Activated CD4-positive, alpha-beta memory T cell treated with anti-CD3 and anti-CD28 coated beads, Interleukin-2, amount 10 ng/mL, durations not matched to agents 7 days and 5 days (primary cell): ENCODE measurements at places on chromosomes 5 and 9.

DNA sequence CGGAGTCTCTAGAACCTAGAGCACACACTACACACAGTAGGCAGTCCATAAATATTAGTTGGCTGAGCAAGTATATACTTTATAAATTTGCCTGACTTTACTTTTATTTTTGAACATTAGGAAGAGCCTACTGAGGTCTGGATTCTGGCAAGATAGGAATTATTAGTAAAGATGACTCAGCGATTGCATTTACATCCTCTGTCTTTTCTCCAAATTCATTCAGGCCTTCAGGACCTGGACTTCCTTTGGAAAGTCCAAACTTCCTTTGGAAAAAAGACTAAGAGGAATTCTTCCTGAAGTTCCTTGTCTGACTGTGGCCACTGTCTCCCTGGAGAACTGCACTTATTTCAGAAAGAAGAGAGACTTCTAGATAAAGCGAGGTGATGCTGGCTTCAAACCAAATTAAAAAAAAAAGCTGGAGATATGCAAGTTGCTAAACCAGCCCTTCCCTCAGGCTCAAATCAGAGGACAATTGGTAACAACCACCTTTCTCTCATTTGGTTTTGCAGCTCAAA lies 251.3 kb downstream of the GAS1 start:
- no peak for DNase-seq

DNA sequence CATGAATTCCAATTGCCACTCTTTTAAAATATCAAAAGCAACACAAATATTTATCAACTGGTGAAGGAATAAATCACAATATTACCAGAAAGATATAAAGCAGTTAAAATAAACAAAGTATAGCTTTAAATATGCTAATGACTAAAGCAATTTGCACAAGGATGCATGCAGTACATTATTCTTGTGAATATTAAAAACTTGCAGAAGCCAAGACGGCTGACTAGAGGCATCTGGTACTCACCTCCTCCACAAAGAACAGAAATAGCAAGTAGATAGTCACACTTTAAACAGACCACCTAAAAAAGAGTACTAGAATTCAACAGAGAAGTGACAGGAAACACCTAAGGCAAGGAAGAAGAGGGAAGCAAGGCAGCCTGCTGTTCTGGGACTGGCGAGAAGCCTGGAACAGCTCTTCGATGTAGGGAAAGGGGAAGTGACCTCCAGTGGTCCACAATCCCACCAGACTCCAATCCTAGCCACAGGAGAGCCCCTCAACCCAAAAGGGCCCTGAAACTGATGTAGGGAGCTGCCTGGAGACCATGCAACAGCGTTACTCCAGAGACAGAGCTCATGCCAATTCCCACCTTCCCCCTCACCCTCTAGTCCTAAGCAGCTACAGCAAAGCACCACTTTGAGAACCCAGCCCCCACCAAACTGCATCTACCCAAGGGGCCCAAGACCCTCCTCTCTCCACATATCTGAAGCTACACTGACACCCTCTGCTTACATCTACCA lies 86.3 kb downstream of the LPAR1 start:
- no peak for DNase-seq

DNA sequence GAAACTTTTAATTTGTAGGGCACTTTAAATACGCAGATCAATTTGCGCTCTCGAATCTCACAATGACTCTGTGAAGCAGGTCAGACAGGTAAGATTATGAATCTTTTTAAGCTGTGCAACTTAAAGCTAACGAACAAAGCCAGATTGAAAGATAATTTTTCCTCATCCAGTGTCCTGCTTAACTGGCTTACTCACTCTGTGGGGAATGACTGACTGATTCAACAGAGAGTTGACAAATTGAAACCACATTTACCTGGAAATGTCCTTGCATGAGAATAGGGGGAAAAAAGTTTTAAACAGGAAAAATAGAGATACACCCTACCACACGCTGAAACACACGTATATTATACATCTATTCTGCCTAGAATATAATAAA lies 187.9 kb downstream of the MAN2A1 start:
- DNase-seq = no peak

- DNase-seq = no peak
These were observed 122.1 kb upstream of the FBXL17 start for GRCh38 chr5:108503986-108504385.

GRCh38 chr5:151949701-151950308 lies 25.2 kb upstream of the GLRA1 start:
- no peak for DNase-seq

DNA sequence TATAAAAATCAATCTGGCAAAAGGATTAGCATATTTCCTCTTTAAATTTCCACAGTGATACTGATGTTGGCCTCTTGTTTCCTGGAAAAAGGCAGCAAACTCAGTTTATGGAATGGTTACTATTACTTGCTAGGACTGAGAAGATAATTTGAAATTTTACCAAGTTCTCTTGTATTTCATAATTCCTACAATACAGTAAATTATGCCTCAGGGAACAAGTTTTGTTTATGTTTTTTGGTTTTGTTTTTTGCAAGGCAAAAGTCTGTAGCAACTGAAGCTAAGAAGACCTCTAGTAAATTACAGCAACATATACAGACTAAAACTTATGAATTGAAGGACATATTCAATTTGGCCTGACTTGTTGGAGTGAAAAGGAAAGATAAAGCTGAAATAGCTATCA lies 30.2 kb upstream of the SLCO6A1 start:
- no peak for DNase-seq

- no peak for DNase-seq
These were observed at the start of gene CKMT2 for GRCh38 chr5:81233080-81233634. Gene CKMT2 (plus strand): TSS chr5:81233322. CDS start chr5:81251133, 17,811 bp downstream.

DNA sequence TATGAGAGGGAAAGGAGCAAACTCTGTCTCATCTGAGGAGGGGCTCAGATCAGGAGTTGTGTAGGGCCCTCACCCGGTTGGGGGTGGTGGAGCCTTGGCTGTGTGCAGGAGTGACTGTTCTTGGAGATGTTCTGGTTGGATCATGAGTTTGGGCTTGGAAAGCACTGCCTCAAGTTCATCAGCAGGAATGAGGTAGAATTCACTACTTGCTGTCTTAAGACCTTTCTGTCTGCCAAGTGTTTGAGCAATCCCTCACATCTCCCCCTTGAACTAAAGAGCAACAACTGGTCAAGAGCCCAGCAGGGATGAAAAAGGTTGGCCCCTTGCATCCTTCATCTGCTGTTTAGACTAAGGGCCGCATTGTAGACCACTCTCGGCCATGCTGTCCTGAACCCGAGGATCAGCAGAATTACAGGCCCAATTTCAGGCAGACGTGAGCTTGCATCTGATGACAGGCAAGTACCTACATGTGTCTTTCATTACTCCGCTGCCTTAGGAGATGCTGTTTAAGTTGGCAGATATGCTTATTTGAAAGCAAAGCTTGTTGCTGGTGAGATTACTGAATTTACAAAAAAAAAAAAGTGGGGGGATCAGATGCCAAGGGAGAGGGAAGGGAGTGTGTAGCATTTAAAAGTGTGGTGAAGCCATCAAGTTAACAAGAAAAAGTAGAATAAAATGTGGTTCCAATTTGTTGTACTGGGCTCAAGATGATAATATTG lies 36.4 kb downstream of the PIK3R1 start:
- no peak for DNase-seq

DNA sequence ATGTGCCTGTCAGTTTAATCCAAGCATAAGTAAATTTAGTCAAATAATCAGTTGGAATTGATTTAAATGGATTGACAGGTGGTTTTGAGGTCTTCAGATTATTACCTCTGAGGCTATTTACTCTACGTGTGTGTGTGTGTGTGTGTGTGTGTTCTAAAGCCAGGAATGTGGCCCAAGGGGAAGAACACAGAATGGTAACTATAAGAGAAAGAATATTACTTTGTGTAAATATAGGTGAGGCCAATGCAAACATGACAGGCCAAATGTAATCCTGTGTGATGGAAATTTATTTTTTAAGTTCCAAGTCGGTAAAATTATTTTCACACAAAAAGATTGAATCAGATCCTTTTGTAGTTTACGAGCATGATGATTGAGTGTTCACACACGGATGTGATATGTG lies 390.0 kb downstream of the PLK2 start:
- DNase-seq = no peak

DNA sequence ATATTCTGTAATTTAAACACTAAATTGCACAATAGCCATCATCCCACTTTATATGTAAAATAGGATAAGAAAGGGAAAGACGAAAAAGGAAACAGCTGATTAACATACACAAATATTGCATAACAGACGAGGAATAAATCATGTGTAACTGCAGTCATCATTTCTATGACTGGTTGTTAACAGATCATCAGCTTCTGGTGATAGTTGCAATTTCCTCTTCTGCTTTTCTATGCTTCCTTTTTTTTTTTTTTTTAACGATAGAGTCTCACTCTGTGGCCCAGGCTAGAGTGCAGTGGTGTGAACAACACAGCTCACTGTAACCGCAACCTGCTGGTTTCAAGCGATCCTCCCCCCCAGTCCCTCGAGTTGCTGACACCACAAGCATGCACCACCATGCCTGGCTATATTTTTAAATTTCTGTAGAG lies 22.5 kb upstream of the JAKMIP2 start:
- no peak for DNase-seq

- DNase-seq = no peak
These were observed 234.3 kb downstream of the CHSY3 start for GRCh38 chr5:130138406-130139045.

DNA sequence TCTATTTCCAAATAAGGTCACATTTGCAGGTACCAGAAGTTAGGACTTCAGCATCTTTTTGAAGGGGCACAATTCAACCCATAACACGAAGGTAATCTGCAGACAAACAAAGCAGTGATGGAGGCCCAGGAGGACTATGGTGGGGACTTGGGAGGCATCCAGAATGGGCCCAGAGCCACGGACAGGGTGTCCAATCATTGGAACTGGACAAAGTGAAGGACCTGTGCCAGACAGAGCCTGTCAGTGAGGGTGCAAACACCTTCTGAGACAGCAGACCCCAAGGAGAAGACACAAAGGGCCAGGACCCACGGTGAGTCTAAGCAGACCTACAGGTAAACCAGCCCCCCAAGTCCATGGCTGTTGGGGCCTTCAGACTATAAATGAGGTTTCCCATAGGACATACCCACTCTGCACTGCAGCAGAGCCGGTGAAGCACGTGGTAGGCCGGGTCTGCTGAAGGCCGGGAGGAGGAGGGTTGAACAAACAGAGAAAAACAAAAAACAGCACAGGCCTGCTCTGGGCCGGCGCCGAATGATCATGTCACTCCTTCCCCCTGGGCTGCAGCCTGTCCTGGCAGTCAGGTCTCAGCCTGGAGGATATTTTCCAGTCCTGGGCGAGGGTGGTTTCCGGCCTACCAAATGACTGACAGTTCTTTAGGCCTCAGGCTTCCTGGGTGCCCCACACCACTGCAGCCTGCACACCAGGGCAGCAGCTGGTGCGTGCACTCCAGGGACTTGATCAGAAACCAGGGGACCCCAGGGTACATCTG lies 84.4 kb downstream of the COL23A1 start:
- no peak for DNase-seq

DNA sequence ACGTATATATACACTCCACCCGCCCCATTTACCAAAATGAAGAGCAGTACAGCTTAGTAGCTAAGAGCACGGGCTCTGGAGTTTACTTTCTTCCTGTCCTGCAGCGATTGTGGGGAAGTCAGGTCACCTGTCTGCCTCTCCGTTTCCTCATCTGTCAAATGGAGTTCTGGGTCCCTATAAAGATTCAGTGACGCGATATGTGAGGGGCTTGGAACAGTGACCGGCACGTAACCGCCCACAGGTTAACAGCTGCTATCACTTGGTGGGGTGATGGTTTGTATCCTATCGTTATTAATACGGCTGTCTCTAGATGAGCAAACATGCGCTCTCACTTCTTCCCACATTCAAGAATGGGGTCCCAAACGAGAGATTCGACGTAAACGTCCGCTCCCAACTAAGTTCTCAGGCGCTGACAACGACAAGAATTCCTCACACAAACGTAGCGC lies 426 bp downstream of the FAM114A2 start:
- DNase-seq = peak; percentile 44

DNA sequence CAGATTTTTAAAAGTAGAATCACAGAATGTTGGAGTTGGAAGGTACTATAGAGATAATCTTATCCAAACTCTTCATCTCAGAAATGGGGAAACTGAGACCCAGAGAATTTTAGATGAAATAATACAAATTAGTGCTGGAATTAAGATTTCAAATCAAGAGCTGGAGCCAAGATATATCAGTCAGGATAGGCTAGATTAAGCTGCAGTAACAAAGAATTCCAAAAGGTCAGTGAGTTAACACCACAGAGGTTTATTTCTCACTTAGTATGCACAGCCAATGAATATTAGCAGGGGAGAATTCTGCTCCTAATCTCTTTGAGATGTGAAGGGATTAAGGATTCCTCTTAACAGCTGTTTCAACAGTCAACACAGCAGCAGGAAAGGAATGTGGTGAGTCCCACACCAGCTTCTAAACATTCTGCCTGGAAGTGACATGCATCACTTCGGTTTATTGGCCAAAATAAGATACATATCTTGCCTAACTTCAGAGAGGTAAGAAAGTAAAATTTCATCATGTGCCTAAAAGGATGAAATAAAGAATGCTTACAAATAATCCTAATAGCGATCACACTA lies 136.8 kb downstream of the FRMD3 start:
- DNase-seq = no peak

GRCh38 chr5:63860379-63860778 lies 101.9 kb downstream of the HTR1A start:
- DNase-seq = no peak

GRCh38 chr9:116279230-116279629 lies 125.6 kb downstream of the PAPPA start:
- DNase-seq = no peak

DNA sequence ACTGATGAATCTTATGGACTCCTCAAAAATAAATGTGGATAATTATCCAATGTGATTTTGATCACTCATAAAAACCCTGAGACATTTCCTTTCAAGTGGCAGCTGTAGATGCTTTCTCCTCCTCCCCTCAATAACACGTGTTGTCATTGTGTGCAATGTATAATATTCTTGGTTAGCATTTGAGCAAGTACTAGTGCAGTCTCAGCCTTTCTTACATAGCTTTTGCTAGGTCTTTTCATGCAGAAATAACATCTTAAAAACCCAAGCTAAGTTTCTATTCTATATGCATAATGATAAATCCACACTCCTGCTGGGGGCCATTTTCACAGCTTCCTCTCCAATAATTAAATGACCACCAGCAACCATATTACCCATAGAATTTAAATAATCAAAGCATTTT lies 1835.2 kb upstream of the NUDT12 start:
- DNase-seq = no peak

- DNase-seq = no peak
These were observed 1.3 kb upstream of the ISL1 start for GRCh38 chr5:51381761-51382474.

DNA sequence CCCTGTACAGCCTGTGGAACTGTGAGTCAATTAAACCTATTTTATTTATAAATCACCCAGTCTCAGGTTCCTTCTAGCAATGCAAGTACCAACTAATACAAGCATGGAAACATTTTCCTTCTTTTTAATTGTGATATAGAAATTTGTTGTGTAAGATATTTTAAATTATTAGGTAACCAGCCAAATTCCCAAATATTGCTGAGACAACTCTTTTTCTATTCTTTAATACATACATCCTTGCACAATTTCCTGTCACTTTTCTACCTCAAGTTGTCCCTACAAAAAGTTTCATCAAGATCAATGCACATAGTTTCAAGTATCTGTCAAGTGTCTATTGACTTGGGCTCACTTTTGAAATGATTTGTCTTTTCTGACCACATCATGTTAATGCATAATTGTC lies 488.6 kb downstream of the ACTL7B start:
- no peak for DNase-seq
